Left ventricle myocardium inferior (tissue), 1 donor: ENCODE measurements at places on chromosomes 2 and 18. TPM values are rescaled to one million over a fixed set of nuclear protein-coding genes. Genes with fewer than 3 reads are reported as not detected.
A peak's percentile ranks its signal among the peaks of the same experiment; 100 is the strongest.

- no peaks in the 10 kb centered on the region for H3K36me3 ChIP-seq
- peaks cover 12% of the 10 kb centered on the region for H3K27me3 ChIP-seq
- H3K4me1 ChIP-seq = peaks cover 13% of the 10 kb centered on the region
- H3K4me3 ChIP-seq = no peak overlapping the region
- no peak overlapping the region for H3K27ac ChIP-seq
- DNase-seq = no peak
Measured at GRCh38 chr2:9144046-9144445, 62.6 kb upstream of the ASAP2 start.

GRCh38 chr18:69957747-69958146 is 10.1 kb upstream of the CD226 start:
- no peaks in the 10 kb centered on the region for H3K4me1 ChIP-seq
- H3K27ac ChIP-seq = no peak overlapping the region
- H3K4me3 ChIP-seq = no peak overlapping the region
- DNase-seq = no peak
- no peaks in the 10 kb centered on the region for H3K27me3 ChIP-seq

DNA sequence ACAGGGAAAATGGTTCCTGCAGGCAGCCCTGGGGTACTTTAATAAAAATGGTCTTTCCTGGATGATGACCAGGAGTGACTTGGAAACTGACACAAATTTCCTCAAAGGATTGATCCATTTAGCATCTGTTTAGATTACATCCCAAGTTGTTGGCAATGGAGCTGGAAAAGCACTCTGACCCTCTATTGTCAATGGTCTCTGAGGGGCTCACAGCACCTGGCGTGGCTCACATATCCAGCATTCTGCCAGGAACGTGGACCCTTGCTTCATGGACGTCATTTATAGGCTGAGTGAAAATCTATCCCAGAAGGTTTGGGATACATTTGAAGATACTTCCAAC is 43.8 kb downstream of the SERTAD2 start:
- H3K27ac ChIP-seq = peak overlapping the region; percentile 82
- peak overlapping the region; percentile 77 for H3K4me3 ChIP-seq
- no peak for DNase-seq
- H3K36me3 ChIP-seq = no peaks in the 10 kb centered on the region
- H3K4me1 ChIP-seq = peaks cover 25% of the 10 kb centered on the region
- H3K27me3 ChIP-seq = no peaks in the 10 kb centered on the region

DNA sequence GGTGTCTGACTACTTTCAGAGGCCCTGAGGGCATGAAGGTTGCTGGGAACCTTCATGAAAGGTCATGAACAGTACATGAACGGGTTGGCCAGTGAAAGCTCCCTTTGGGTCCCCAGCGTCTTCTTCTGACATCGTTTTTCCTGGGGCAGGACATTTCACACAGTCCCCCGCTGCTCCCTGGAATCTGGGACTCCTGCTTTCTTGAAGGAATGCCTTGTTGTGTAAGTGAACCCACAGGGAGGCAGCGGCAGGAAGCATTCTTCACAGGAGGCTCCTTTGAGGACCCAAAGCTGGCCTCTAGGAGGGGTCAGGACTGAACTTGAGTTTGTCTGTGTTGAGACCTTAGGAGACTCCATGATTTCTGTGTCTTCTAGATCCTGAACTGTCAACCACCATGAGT is 144.3 kb downstream of the KCNE4 start:
- DNase-seq = no peak
- no peaks in the 10 kb centered on the region for H3K36me3 ChIP-seq
- no peak overlapping the region for H3K4me3 ChIP-seq
- H3K27me3 ChIP-seq = no peaks in the 10 kb centered on the region

DNA sequence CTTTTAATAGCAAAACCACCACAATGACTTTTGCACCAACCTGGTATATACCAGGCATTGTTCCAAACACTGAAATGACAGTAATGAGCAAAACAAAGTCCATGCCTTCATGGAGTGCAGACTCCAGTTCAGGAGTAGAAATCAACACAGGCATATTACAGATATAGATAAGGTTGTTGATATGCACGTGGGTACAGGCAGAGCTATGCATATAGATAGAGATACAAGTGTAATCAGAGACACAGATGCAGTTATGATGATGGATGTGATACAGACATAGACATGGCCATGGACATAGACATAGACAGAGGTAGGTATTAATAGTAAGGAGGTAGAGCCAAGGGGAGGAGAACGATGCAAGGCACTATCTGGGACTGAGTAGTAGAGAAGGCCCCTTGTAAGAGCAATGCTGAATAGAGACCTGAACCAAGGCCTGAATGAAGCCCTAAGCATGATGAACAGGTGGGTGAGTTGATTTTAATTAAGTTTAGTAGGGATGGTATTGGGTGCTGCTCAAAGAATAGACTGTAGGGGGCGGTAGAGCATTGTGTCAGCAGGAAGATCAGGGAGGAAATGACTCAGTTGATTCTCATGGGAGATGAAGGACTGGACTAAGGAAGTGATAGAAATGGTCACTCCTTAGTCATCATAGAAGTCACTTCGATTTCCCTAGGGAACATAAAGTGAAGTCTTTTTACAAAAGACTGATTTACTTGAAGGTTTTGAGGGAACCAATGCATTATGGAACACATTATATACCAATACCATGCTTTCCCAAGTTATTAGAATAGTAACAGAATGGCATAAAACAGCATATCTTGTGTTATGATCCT is 39.4 kb downstream of the CMPK2 start:
- no peaks in the 10 kb centered on the region for H3K36me3 ChIP-seq
- H3K27me3 ChIP-seq = no peaks in the 10 kb centered on the region

DNA sequence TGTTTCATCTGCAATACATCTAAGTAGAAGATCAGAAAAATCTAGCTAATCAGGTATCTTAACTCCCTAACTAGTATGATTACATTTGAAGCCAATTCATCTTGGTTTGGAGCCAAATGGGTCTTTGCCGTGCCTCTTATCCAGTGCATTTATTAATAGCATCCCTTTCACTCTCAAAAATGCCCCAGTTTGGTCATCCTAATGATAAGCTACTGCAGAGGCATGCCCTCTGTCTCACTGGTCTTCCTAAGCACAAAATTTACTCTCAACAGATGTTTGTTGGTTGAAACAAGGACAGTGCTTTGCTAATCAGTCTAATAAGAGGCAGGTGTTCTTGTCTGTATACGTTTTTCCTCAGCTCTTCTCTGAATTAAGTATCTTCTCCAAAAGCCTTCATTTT is 403.2 kb downstream of the RAD51AP2 start:
- H3K4me1 ChIP-seq = no peaks in the 10 kb centered on the region
- H3K36me3 ChIP-seq = no peaks in the 10 kb centered on the region
- no peaks in the 10 kb centered on the region for H3K27me3 ChIP-seq

DNA sequence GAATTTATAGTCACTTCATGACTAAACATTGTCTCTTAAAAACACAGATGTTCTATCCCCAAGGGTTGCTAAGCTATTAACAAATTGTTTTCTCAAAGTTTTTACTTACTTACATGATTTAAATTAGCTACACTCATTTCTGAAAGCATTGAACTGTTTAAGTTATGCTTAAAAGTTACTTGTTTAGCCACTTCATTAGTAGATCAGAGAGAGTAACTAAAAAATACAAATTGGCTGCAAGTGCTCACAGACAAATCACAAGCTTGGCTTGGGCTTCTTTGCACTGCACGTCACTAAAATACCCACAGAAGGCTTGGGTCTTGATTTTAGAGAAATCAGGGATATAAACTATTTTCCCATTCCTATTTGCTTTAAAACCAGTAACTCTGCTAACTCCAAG is 114.1 kb upstream of the SMAD7 start:
- no peak overlapping the region for H3K27ac ChIP-seq
- peaks cover 28% of the 10 kb centered on the region for H3K4me1 ChIP-seq
- no peaks in the 10 kb centered on the region for H3K27me3 ChIP-seq
- no peak for DNase-seq
- H3K4me3 ChIP-seq = no peak overlapping the region
- no peaks in the 10 kb centered on the region for H3K36me3 ChIP-seq

- H3K27me3 ChIP-seq = no peaks in the 10 kb centered on the region
- H3K27ac ChIP-seq = peak overlapping the region; percentile 99
- H3K4me3 ChIP-seq = peak overlapping the region; percentile 86
Measured at GRCh38 chr18:9135912-9136314, 668 bp upstream of the ANKRD12 start.

DNA sequence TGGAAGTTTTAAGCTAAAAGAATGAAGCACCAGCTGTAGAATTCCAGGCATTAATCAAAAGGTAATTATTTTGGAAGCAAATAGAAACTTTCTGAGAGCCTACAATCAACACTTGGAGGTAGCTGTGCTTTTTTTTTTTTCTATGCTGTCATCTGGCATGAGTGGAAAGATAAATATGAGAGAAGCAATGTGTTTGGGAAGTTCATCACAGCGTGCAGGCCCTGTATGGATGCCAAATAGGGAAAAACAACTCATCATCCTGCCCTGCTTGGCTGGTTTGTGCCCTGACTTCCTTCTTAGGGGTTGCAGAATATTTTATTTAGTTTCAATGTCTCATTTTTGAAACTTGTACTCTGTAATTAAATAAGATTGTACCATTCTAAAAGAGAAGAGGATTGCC is 437.4 kb downstream of the PIK3C3 start:
- H3K36me3 ChIP-seq = no peaks in the 10 kb centered on the region
- H3K4me1 ChIP-seq = peaks cover 5% of the 10 kb centered on the region
- no peaks in the 10 kb centered on the region for H3K27me3 ChIP-seq

- peak overlapping the region; percentile 66 for H3K4me3 ChIP-seq
- no peak overlapping the region for H3K27ac ChIP-seq
- DNase-seq = no peak
- peaks cover 53% of the 10 kb centered on the region for H3K4me1 ChIP-seq
- H3K27me3 ChIP-seq = peaks cover 100% of the 10 kb centered on the region
Measured at GRCh38 chr18:907115-907884, 2.6 kb downstream of the ADCYAP1 start.

DNA sequence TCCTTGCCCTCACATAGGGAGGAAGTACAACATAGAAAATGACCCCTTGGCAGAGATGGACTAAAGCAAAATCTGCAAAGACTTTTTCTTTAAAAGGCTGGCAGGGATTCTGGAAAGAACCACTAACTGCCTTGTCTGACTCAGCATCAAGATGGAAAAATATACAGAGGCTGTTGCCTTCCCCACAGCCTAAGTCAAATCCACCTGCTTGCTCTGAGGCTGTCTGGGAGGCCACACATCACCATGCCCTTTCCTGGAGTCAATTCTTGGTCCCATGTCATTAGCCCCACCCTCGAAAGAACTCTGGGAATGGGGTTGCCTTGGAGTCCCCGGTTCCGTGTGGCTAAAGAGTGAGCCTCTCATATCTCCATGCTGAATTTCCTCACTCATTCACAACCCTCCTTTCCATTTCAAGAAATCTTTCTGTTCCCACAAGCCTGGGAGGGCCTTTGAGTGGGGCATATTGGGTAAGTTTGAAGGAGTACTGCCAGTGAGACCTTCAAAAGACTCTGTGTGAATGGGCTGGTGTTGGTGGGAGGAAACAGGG is 39.4 kb downstream of the BMP10 start:
- H3K27ac ChIP-seq = peak overlapping the region; percentile 83
- DNase-seq = no peak
- H3K36me3 ChIP-seq = no peaks in the 10 kb centered on the region
- no peaks in the 10 kb centered on the region for H3K27me3 ChIP-seq
- H3K4me3 ChIP-seq = no peak overlapping the region

Gene LYG2
- not detected for total RNA-seq

Gene MOCOS
- 0.33 TPM for total RNA-seq

Gene LOXHD1
- total RNA-seq = 0.49 TPM

Gene GALR1
- total RNA-seq = 0.05 TPM

Gene ZCCHC2
- total RNA-seq = 13.1 TPM

Gene CCBE1
- total RNA-seq = 3.2 TPM
